Activated naive CD4-positive, alpha-beta T cell treated with anti-CD3 and anti-CD28 coated beads for 36 hours (primary cell): ENCODE measurements at places on chromosomes 3 and 15. TPM values are rescaled to one million over a fixed set of nuclear protein-coding genes. Genes with fewer than 3 reads are reported as not detected.

DNA sequence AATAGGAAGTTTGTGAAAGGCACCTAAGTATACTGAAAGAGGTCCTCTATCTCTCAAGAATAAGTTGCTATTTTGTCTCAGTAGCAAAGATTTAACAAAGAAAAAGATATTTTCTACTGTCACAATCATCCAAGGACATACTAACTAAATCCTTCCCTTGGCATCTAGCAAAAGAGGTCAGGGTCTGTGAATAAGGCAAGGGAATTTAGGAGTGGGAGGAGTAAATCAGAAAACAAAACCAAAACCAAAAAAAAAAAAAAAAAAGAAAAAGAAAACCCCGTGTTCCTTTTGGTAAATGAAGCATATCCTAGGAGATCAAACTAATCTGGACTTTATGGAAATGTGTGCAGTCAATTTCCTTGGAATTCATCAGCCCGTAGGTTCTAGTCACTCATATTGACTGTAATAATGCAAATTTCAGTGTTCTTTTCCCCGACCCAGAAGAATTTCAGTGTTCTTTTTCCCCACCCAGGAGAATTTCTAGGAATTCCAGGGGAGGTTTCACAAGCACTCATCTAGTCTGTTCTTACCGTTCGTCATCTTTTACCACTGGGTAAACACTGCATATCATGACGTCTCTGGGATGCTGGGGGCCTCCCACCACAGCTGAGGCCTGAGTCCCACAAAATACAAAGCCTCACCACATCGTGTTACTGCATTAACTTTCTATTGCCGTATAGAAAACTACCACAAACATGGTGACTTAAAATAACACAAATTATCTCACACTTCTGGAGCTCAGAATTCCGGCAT is 113.8 kb upstream of the CCDC54 start:
- H3K36me3 ChIP-seq: no peaks in the 10 kb centered on the region
- H3K27ac ChIP-seq: no peak overlapping the region
- no peak overlapping the region for H3K4me3 ChIP-seq

Gene KY
- not detected for total RNA-seq

DNA sequence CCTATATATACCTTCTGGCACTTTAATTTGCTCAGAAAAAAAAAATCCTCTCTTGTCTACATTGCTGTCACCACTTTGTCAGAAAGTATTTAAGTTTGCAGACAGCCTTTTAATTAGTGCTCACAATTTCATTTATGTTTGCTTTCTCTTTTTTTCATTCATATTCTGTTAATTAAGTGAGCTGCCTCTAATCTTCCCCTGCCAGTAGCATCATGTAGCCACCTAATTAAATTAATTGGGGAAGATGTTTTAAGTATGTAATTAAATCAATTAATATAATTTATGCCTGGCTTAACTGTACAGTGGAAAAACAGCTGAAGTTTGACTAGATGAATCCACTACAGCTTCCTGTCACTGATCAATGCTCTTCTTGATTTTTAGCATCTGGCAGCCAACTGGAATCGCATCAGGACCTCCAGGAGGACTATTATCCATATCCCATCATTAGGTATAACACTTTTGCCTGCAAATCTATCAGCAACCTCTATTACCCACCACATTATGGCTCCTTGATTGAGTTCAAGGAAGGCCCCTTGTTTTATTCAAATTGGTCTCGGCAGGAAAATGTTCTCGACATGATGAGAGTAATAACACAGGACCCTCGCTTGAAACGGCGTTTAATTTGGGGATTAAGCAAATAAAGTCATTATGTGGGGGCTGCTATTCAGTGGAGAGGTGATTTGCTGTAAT is 118.5 kb downstream of the IQCH start:
- H3K4me1 ChIP-seq: no peaks in the 10 kb centered on the region
- no peaks in the 10 kb centered on the region for H3K36me3 ChIP-seq
- H3K27ac ChIP-seq: no peak overlapping the region
- DNase-seq: no peak

Gene CAMK2N2
- not detected for total RNA-seq

DNA sequence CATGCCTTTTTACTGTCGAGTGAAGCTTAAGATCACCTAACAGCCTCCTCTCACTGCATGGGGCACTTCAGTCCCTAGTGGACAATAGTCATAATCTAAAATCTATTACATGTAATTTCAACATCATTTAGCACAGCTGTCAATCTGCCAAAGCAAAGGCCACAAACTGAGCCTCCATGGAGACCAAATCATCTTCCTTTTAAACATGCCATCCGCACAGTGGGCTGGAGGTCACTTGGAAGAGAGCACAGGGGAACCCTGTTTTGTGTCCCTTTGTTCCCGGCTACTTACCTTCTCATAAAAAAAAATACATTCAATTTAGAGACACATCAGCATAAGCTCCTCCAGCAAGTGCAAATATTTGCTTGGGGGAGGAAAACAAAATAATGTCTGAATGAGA is 167.3 kb downstream of the SQOR start:
- peaks cover 6% of the 10 kb centered on the region for H3K27me3 ChIP-seq
- H3K36me3 ChIP-seq: no peaks in the 10 kb centered on the region
- no peaks in the 10 kb centered on the region for H3K4me1 ChIP-seq
- no peak overlapping the region for H3K27ac ChIP-seq
- no peak overlapping the region for H3K4me3 ChIP-seq

Gene DNAH12
- total RNA-seq: 0.05 TPM

DNA sequence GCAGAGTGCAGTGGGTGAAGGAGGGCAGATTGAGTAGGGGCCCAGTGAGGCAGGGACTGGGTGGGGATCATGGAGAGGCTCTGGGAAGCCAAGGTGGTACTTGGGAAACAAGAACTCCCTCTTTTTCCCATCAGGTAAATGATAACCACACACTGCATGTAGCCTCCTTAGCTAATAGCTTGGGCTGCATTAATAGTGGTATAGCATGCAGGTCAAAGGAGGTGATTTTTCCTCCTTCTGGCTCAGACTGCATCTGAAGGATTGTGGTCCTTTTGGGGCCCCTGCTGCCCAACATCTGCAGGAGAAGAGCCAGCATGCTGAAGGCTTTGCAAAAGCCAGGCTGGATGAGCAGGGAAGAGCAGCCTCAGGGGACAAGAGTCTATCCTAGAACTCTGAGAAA is 45.4 kb downstream of the PPCDC start:
- H3K27ac ChIP-seq: no peak overlapping the region
- DNase-seq: no peak
- H3K27me3 ChIP-seq: peaks cover 21% of the 10 kb centered on the region
- peaks cover 36% of the 10 kb centered on the region for H3K4me1 ChIP-seq

Gene MOBP
- total RNA-seq: not detected

DNA sequence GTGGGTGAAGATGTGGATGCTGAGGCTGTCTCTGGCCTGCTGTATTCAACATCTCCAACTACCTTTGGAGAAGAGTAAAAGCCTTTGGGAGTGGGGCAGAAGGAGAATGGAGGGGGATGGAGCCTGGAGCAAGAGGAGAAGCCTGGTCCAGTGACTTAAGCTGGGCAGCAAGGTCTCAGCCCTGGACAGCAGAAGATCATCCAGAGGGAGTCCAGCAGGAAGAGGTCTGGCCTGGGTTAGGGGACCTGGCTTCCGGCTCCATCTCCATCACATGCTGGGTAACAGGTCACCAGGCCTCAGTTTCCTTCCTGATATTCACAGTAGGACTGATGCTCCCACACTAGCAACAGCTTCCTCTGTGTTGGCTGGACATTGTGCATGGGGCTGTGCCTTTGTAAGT is 3.8 kb upstream of the ISL2 start:
- no peak overlapping the region for H3K4me3 ChIP-seq
- H3K4me1 ChIP-seq: peaks cover 23% of the 10 kb centered on the region
- no peaks in the 10 kb centered on the region for H3K36me3 ChIP-seq
- peaks cover 67% of the 10 kb centered on the region for H3K27me3 ChIP-seq
- DNase-seq: no peak
- no peak overlapping the region for H3K27ac ChIP-seq

GRCh38 chr3:38473229-38473628 is 19.5 kb downstream of the ACVR2B start:
- H3K27me3 ChIP-seq: no peaks in the 10 kb centered on the region
- no peak overlapping the region for H3K4me3 ChIP-seq
- peaks cover 8% of the 10 kb centered on the region for H3K4me1 ChIP-seq
- H3K36me3 ChIP-seq: peaks cover 4% of the 10 kb centered on the region

Gene FGF7
- not detected for total RNA-seq

DNA sequence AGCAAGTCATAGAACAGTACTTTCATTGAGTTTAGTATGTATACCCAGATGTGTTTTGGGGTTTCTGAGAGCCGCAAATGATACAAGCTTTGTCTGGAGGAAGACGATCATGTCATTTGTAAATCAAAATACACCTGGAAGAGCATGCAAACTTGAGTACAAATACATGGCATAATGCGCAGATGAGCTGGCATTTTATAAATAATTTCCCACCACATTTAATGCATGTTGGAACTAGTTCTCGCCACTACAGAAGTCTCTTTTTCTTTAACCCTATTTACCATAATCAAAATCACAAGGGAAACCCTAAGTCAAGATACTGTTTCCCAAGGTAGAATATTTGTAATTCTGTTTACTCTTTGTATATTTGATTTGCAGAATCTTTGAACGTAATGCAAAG is 318.6 kb downstream of the EPHA3 start:
- H3K36me3 ChIP-seq: no peaks in the 10 kb centered on the region
- H3K4me1 ChIP-seq: no peaks in the 10 kb centered on the region
- no peak overlapping the region for H3K4me3 ChIP-seq
- no peaks in the 10 kb centered on the region for H3K27me3 ChIP-seq
- no peak overlapping the region for H3K27ac ChIP-seq
